ENCODE measurements at places on chromosomes 2 and 18. TPM values are rescaled to one million over a fixed set of nuclear protein-coding genes. Genes with fewer than 3 reads are reported as not detected.

- DNase-seq: no peak
Measured at GRCh38 chr2:148569221-148569620, 75.3 kb upstream of the EPC2 start.

DNA sequence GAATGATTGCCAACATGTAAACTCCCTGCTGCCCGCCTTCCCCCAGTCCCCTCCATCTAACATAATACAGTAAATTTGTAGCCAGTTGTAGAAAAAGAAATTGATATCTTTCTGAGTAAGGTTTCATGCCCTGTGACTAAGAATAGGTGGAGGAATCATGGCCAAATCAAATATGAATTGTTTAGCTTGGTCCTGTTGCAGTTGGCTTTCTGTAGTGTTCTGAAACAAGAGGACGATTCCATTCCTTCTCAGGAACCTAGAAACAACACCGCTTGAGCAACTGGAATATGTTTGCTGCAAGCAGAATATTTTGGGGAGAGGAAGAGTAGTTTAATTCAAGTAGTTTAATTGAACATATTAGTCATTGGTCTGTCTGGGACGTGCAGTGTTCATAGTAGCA lies 7.0 kb upstream of the DRC1 start:
- DNase-seq: no peak

GRCh38 chr2:19600506-19600905 lies 242.1 kb upstream of the OSR1 start:
- DNase-seq: no peak

- no peak for DNase-seq
Measured at GRCh38 chr18:2994603-2995432, 18.1 kb downstream of the LPIN2 start.

DNA sequence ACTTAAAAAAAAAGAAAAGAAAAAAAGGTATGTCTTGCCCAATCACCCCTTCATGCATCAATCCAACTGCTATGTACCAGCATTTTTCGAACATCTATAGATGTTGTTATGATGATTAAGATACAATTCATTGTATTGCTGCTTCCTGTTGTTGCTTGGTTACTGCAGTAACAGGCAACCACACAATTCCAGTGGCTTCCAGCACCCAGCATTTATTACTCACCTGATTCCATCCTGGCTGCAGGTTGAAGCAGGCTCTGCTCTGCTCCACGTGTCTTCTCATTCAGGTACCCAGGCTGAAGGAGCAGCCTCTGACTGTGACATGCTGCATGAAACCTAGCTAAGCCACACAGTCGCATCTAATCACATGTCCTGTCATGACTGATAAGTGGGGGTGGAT lies 196.9 kb downstream of the INO80D start:
- DNase-seq: no peak

- DNase-seq: no peak
Measured at GRCh38 chr2:60249879-60250278, 303.6 kb downstream of the BCL11A start.

DNA sequence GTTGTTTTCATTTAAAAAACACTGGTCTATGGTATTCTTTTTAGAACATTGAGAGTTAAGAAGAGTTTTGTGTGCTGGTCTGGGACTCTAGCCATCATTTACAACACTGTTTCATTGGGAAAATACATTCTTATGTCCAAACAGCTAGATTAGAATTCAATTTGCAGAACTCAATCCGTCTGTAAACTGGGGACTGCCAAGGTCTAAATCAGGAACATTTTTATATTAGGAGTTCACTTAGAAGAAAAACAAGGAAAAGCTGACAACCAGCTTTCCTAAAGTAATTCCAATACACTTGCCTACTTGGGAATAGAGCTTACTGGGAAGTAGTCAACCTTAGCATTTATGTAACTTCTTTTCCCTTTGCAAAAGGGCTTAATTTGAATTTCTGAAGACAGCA lies 91.5 kb upstream of the RNF152 start:
- DNase-seq: no peak

GRCh38 chr18:23994361-23994902 lies 20.1 kb upstream of the TTC39C start:
- DNase-seq: peak; percentile 85

- DNase-seq: no peak
Measured at GRCh38 chr2:181553244-181553643, 96.1 kb downstream of the ITGA4 start.

GRCh38 chr18:45046228-45046627 lies 365.5 kb downstream of the SETBP1 start:
- no peak for DNase-seq

DNA sequence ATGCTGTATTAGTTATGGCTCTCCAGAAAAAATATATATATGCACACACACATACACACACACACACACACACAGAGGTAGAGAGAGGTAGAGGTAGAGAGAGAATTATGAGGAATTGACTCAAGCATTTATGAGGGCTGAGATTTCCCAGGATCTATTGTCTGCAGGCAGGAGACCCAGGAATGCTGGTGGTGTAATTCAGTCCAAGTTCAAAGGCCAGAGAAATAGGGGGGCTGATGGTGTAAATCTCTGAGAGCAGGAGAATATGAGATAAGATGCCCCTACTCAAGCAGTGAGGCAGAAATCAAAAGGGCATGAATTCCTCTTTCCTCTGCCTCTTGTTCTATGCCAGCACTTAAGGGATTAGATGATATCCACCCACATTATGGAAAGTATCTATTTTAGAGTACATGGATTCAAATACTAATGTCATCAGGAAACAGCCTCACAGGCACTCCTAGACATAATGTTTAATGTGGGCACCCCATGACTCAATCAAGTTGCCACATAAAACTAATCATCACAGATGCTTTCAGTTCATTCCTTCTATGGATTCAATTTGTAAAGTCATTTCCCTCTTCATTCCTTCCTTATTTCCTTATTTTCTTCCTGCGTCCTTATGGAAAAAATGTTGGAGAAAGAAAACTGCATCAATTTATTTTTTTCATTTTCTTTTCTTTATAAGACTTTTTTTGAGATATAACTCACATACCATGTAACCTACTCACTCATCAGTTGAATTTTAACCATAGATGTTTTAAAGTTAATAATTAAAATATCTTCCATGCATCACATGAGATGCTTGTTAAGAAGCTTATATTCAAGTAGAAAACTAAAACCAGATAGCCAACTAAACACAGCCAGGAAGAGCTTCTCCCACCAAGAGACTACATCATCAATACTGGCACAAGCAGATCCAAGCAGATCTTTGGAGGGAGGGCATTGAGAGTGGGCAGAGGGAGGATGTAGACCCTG lies 406.2 kb downstream of the MBD2 start:
- DNase-seq: no peak

GRCh38 chr2:164960159-164960558 lies 4.8 kb upstream of the SLC38A11 start:
- DNase-seq: no peak

GRCh38 chr18:61581578-61582201 lies 248.5 kb downstream of the CDH20 start:
- peak; percentile 67 for DNase-seq

DNA sequence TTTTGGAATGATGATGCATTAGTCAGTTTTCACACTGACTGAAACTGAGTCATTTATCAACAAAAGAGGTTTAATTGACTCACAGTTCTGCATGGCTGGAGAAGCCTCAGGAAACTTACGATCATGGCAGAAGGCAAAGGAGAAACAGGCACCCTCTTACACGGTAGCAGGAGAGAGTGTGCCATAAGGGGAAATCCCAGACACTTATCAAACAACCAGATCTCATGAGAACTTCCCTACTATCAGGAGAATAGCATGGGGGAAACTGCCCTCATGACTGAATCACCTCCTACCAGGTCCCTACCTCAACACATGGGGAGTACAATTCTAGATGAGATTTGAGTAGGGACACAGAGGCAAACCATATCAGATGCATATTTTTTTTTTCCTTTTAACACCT lies 504.5 kb upstream of the VRK2 start:
- DNase-seq: no peak

- no peak for DNase-seq
Measured at GRCh38 chr2:97784953-97785352, 71.6 kb downstream of the ZAP70 start.

DNA sequence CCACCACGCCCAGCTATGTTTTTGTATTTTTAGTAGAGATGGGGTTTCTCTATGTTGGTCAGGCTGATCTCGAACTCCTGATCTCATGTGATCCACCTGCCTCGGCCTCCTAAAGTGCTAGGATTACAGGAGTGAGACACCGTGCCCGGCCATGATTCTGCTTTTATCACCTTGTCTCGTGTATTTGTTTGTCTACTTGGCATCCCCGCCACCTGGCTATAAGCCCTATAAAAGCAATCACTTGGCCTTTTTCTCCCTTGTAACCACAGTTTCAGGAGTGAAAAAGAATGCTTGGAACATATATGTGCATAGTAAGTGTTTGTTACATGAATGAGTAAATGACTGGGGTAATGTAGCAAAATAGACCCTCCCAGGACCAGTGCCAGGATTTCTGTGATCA lies 77.5 kb upstream of the PAPOLG start:
- no peak for DNase-seq

DNA sequence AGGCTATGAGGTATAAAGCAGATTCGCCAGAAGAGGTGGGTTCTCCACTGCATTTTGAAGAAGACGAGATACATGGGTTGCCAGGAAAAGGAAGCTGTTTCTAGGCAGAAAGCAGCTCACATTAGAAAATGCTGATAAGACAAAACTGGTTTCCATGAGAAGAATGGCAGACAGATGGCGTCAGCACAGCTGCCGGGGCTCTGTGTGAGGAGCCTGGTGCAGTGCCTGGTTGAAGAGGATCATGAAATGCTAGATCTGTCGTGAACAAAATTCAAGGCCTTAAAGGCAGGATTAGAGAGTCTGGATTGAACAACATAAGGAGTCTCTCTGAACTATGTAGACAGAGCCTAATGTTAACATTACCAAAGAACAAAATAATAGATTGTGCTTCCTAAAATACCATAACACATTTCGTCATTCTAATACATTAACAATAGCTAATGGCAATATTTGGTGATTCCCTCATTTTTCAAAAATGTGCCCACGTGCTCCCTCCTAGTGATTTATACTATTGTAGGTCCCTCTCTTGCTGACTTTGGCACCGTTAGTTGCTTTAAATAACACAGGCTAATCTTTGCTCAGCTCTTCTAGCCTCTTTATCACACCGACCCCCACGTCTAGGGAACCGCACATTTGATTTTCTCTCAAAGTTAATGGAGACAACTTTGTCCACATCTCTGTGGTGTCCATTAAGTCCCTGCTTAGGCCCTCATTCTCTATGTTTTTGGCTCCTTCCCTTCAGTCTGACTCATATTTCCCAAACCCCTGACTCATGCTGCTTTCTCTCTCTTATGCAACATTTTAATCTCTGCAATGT lies 38.2 kb downstream of the EFEMP1 start:
- DNase-seq: peak; percentile 45

The CTDP1 gene
- polyA plus RNA-seq: 12.3 TPM

The TNS1 gene
- 165 TPM for polyA plus RNA-seq

The FSHR gene
- polyA plus RNA-seq: not detected

The LYPD6 gene
- 16.7 TPM for polyA plus RNA-seq

The DQX1 gene
- 0.13 TPM for polyA plus RNA-seq

The BZW1 gene
- polyA plus RNA-seq: 237 TPM

All from left lung (tissue), 14 donors.